ENCODE measurements at places on chromosomes 4 and X. TPM values are rescaled to one million over a fixed set of nuclear protein-coding genes. Genes with fewer than 3 reads are reported as not detected.

- peak; percentile 34 for DNase-seq
These were observed 16.6 kb downstream of the GPKOW start for GRCh38 chrX:49106930-49107329.

DNA sequence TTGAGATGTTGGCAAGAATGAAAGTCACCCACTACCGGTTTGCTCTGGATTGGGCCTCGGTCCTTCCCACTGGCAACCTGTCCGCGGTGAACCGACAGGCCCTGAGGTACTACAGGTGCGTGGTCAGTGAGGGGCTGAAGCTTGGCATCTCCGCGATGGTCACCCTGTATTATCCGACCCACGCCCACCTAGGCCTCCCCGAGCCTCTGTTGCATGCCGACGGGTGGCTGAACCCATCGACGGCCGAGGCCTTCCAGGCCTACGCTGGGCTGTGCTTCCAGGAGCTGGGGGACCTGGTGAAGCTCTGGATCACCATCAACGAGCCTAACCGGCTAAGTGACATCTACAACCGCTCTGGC is 12.3 kb downstream of the RPL9 start:
- no peak for DNase-seq

TMSB15B gene
- 3.5 TPM for total RNA-seq

NSG1 gene
- total RNA-seq = 0.86 TPM

DNA sequence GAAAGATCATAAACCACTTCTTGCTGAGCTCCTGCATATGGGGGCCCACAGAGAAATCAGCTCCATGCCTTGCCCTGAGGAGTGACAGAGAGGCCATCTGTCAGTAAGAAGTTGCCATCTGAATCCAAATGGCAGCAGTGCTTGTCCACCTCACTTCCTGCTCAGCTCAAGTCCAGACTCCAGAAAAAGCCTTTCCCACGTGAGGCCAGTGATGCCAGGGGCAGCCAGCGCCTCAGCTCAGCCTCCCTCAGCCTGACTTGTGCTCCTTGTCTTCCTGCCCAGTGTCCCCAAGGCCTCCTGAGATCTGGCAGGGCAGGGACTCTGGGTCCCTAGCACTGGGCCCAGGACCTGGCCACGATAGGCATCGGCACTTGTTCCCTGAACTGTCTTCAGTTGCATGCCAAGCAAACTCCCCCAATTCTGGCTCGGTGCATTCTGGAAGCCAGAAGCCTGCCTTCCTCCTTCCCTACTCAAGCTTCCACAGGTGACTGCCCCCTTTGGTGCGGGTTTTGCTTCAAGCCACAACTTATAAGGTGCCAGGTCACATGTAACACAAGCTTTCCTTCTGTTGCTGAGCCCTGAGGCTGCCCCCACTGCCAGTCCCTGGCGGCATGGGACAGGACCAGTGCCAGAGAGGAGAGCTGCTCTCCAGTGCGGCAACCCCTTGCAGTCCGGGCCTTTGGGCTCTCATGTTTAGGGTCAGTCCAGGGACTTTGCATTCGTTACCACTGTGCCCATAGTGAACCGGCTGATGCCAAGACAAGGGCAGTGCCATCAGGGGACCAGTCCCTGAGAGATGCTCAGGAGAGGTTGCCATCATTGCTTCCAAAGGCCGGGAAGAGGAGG is 2.2 kb downstream of the ZNF185 start:
- no peak for DNase-seq

DNA sequence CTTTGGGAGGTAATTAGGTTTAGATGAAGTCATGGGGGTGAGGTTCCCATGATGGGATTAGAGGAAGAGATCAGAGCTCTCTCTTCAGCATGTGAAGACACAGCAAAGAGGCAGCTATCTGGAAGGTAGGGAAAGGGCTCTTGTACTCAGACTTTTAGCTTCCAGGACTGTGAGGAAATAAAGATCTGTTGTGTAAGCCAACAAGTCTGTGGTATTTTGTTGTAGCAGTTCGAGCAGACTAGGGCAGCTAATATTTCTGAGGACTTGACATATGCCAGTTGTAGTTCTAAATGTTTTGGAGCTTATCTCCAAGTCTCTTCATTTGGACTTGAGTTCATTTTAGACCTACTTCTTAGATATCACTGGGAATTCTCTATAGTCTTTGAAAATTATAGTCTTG is 137.3 kb upstream of the PDE5A start:
- no peak for DNase-seq

DNA sequence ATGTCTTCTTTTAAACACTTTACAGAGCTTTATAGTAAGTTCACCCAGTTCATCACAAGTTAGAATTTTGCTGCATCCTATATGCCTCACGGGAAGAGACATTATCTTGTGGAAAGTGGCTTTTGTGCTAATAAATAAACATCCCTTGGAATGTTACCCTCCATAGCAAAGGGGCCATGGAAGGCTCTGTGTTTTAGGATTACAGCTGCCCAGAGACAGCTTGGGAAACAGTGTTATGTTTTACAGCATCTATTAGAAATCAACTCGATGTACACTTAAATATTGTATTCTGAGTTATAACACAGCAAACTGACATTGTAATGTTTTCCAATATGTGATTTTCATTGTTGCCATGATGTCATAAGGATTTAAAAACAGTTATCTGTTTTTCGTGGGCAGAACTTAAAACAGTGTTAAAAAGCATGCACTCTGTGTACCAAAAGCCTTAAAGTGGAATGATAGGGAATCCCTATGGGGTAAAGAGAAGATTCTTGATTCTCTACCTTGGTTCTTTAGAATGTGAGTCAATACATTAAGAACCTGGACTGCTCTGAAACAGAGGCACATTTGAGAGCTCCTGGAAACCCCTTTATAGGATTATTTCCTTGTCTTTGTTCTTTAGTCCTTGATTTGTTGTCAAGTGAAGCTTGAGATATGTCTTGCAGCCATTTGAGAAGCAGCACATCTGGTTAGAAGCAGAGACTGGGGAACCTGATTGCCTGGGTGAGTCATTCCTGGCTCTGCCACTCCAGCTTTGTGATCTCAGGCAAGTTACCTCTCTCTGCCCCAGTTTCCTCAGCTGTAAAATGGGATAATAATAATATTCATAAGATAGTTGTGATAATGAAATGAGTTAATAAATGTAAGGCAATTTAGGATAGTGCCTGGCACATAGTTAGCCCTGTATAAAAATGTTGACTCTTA is 41.6 kb downstream of the ARHGAP10 start:
- peak; percentile 62 for DNase-seq

METAP1 gene
- total RNA-seq = 62.6 TPM

DNA sequence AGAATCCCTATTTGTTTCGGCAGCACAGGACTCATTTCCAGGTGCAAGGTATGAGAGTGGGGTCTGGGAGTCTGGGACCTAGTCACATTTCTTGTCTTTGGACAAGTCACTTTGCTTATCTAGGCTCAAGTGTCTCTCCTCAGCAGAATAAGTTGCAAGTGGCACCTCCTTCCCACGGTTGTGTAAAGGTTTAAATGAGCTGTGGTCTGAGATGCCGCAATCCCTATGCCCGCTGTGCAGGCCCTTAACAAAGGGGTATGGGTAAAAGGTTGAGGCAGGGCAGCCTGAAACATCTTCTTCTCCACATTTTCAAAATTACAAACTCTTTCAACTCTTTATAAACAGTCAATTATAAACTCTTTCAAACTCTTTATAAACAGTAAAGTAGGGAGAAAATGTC is 93.7 kb downstream of the RTL5 start:
- DNase-seq = no peak

GRCh38 chrX:19535476-19535875 is 20.2 kb upstream of the MAP3K15 start:
- DNase-seq = peak; percentile 30

DNA sequence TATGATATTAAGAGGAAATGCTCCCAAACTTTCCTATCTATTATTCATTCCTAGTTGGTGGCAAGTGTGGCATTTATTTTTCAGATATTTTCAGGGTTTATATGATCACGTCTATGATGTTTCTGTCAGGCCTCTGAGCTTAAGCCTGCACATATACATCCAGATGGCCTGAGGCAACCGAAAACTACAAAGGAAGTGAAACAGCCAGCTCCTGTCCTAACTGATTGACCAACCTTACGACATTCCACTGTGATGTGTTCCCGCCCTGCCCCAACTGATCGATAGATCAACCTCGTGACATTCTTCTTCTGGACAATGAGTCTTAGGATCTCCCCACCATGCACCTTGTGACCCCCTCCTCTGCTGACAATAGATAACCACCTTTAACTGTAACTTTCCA is 67.6 kb upstream of the CTSO start:
- no peak for DNase-seq

GRCh38 chrX:42955349-42955748 is 177.4 kb upstream of the PPP1R2C start:
- DNase-seq = no peak

- peak; percentile 67 for DNase-seq
These were observed 81.2 kb downstream of the SPCS3 start for GRCh38 chr4:176400816-176401461.

- no peak for DNase-seq
These were observed 114.0 kb downstream of the RAPGEF2 start for GRCh38 chr4:159216834-159217233.

- DNase-seq = no peak
These were observed 373.7 kb downstream of the AR start for GRCh38 chrX:67917421-67918010.

CYTL1 gene
- 1.3 TPM for total RNA-seq

DNA sequence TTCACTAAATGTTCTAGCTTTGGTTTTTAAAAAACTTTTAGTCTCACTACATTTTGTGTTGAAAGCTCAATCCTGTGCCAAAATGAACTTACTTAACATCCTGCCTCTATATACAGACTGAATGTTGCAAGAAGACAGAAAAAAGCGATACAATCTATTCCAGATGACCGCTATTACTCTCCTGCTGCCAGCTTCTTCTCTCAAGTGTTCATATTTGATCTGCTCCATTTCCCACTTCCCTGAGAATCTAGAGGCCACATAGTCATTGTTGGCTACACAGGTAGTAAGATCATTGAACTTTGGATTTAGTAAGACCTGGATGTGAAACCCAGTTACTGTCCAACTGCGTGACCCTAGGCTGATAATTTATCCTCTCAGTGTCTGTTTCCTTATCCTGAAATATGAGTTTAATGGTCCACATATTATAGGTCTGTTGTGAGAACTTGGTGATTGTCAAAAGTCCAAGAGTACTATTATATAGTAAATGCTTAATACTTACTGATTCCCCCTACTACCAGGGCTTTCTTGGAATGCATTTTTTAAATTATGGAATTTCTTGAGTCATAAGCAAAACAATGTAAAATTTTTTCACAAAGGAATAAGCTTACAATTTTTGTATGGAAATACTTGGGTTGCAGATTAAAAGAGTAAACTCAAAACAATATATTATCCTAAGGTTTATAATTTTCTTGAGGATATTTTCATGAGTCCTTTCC is 976.8 kb upstream of the ADGRL3 start:
- peak; percentile 15 for DNase-seq

GRCh38 chrX:121106484-121107235 is 59.2 kb downstream of the GLUD2 start:
- DNase-seq = no peak

- DNase-seq = no peak
These were observed 373.3 kb downstream of the IDS start for GRCh38 chrX:149131774-149132173.

- no peak for DNase-seq
These were observed 6.1 kb upstream of the SMS start for GRCh38 chrX:21934414-21934813.

- DNase-seq = no peak
These were observed 140.4 kb upstream of the MAD2L1 start for GRCh38 chr4:120207021-120207420.
